ENCODE measurements at places on chromosomes 16 and 17.

DNA sequence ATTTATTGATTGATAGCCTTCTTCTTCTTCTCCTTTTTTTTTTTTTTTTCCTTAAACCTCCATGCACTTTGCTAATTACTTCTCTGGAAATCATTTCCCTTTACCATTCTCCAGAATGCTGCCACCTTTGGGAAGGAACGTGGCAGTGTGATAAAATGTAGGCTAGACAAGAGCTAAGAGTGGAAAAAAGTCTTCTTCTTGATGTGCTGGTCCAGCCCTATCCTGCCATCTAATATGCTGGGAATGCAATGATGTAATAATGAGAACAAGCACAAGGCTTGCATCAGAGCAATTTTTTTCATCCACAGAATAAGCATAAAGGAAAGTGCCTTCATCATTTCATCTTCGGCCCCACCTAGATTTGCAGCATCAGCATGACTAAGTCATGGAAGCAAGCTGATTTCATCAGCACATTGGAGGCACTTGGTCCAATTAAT, 128.7 kb upstream of the ZFHX3 start:
- no peak for DNase-seq

GRCh38 chr17:65389426-65389825, 172.0 kb downstream of the AXIN2 start:
- no peak for DNase-seq

DNA sequence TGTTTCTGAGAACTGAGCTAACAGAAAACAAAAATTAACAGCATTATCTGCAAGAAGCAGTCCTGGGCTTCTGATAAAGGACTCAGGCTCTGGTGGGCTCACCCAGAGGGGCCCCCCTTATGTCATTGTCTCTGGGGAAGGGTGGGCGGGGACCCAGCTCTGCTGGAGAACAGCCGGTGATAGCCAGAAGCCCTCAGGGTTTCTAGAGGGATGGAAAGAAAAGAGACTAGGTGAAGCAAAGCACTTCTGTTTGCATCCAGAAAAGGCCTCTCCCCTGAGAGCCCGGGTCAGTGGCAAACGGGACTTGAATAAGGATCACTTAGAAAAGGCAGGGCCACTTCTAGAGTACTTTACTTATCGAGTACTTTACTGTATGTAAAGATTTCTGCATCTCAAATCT, 7.0 kb upstream of the CDC42EP4 start:
- DNase-seq: no peak

DNA sequence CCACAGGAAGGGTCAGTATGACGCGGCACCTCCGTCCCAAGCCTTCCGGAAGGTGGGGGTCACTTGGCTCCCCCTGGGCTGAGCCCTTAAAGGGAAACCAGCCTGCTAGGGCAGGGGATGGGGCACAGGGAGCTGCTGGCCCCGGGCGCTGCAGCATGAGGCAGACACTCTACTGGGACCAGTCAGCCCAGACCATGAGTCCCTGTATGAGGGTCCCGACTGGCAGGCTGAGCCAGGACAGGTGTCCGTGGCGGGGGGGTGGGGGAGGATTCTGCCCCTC, 43.4 kb upstream of the ZC3H18 start:
- DNase-seq: peak; percentile 38

DNA sequence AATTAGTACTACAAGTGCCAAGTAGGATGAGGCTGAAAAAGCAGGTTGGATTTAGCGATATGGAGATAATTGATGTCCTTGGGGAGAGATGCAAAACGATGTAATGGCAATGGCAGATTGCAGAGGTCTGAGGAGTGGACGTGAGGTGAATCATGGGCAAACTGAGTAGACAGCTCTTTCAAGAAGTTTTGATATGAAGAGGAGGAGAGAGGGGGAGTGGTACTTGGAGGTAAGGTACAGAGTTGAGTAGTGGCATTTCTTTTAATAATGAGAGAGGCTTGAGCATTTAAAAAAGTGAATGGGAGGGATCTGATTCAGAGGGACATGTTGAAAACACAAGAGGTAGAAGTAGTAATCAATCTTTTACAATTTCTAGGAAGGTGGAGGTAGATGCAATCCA, 17.7 kb upstream of the VPS4A start:
- no peak for DNase-seq

GRCh38 chr17:72359274-72359673, 238.5 kb downstream of the SOX9 start:
- DNase-seq: no peak

DNA sequence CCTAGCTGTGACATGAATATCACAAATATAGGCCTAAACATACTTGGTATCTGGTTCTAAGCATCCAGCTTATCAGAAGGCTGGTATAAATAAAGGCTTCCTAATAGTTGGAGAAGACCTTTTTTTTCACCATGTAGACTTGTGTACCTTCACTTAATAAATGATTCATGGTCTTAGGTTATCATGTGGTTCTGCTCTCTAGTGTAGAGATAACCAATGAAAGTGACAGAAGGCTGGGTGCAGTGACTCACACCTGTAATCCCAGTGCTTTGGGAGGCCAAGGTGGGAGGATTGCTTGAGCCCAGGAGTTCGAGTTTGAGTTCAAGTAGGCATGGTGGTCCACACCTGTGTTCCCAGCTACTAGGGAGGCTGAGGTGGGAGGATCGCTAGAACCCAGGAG, 3.1 kb downstream of the DDX19A start:
- DNase-seq: no peak

- no peak for DNase-seq
These were observed 4.5 kb downstream of the CD300C start for GRCh38 chr17:74541176-74542111.

DNA sequence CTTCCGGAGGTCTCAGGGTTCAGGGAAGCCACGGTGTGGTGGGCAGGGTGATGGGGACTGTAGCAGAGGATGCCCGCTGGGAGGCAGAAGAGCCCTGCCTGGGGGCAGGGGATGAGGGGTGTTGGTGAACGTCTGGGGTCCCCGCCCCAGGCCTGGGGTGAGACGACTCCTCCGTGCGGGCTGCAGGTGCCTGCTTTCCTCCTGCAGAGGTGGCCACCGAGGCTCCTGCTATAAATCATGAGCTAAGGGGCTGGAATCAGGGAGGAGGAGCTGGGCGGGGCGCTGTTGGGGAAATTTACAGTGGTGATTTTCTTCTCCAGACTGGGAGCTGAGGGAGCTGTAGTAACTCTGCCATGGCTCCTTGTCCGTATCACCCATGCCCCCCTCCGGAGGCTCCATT, 167.0 kb downstream of the MRM1 start:
- no peak for DNase-seq

DNA sequence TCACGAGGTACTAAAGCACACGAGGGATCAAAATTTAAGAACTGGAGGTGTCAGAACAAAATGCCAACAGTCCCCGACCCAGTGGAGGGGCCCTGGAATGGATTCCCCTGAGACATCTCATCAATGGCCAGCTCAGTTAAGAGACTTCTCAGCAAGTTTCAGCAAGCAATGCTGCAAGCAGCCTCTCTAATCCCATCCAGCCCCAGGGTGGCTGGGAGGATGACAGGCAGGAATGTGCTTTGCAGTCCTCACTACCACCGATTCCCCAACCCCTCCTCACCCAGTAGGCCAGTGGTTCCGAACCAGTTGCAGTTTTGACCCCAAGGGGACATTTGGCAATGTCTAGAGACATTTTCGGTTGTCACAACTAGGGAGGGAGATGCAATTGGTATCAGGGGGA, 8.7 kb downstream of the GPRC5B start:
- no peak for DNase-seq

DNA sequence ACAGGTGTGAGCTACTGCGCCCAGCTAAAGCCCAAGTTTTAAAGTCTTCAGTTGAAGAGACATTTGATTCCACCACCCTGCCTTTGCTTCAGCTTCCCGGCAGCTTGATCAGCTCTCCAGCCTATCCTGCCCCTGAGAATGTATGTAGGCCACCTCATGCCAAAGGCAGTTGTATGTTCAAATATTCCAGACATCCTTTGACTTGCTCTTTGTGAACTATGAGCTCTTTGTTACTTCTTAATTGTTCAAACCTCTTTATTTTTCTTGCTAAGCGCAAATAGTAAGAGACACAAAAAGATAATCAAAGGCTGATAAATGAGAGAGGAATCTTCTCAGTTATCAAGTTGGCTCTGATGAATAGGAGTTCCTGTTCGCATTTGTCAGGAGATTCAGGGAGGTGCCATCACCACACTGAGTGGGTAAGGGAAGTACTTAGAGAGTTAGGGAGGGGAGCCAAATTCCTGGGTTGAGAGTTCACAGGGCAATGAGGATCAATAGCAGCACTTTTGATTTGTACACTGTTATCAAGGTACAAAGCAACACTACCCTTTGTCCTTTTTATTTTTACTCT, 32.0 kb upstream of the SUPT4H1 start:
- DNase-seq: no peak

GRCh38 chr16:46866286-46866685, 17.9 kb upstream of the GPT2 start:
- DNase-seq: no peak

DNA sequence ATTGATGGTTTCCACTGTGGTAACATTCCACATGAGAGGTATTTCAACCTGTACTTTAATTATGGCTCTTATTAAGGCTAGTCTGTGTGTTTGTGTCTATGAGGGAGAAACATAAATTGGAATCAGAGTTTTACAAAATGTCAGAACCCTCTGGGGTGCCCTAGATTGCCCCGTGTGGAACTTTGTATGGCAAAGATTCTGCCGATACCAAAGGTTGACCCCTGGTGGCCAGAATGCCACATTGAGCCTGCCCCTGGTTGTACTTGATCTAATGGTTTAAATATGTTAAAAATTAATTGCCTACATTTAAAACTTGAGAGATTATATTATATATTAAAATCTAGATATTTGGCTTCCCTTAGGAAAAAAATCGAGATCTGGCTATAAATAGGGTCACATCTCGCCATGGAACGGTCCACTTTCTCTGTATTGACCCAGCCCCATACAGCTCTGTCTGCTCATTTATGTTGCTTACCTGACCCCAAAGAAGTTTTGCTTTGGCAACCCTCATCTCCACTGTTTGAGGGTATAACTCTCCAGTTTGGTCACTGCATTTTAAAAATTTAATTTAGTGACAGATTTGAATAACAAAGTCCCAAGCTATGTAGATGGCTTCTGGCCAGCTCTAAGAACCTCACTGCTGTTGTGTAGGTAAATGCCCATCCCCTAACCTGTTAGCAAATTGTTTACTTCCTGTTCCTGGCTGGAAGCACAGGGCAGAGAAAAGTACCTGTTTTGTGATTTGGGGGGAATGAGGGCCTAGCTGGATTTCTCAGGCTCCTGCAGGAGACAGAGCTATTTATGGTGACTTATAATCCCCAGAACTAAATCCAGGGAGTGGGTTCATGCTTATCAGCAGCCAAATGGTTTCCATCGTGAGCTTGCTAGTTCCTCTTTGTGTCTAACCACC, 95.0 kb downstream of the PLCG2 start:
- DNase-seq: peak; percentile 80

DNA sequence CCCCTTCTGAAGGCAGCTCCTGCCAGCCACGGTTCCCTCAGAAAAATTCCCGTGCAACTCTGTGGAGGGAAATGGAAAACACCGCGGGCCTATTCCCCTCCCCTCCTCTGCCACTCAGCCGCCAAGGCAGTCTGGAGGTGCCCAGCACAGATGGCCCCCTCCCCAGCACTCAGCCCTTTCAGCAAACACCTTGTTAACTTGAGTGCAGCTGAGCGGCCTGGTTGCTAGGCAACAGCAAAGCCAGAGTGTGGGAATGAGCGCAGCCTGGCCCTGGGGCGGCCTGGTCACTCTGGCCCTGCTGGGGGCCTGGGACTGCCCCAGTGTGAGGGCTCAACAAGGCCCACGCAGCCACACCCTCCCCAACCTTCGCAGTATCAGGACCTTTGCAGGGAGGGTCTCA, 32.8 kb downstream of the CACNA1G start:
- DNase-seq: no peak

DNA sequence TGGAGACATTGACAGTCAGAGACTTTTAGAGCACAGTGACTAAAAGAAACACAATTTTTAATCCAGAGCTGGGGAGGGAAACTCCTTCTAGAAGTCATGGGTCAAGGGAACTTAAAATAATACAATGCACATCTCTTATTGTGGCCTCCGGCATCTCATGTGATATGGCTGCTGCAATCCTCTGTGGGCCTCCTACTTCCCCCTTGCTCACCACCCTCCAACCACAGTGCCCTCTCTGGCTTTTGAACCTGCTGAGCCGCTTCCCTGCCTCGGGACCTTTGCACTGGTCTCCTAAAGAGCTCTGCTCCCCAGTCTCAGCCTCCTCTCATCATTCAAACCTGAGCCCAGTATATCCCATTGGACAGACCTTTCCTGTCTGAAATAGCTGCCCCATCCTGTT, 47.6 kb downstream of the HS3ST2 start:
- no peak for DNase-seq

GRCh38 chr17:39183045-39183444, 14.4 kb downstream of the CACNB1 start:
- DNase-seq: no peak

- no peak for DNase-seq
These were observed 49.6 kb downstream of the MRC2 start for GRCh38 chr17:62676952-62677596.

DNA sequence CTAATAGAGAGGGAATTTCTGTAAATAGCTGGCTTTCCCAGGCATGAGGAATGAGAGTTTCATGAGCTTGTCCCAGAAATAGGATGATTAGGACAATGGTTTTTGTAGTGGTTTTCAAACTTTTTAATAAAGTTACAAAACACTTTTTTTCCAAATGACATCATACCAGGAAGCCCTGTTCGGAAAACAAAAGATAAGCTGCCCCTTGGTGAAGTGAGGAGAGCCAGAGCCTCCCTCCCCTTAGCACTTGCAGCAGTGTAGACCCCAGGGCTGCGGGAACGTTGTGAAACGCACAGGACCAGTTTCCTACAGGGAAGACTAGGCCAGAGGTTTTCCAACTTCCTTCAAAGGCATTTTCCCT, 7.6 kb downstream of the FBRS start:
- DNase-seq: no peak

- no peak for DNase-seq
These were observed 224.1 kb downstream of the GSG1L start for GRCh38 chr16:27839419-27839818.

DNA sequence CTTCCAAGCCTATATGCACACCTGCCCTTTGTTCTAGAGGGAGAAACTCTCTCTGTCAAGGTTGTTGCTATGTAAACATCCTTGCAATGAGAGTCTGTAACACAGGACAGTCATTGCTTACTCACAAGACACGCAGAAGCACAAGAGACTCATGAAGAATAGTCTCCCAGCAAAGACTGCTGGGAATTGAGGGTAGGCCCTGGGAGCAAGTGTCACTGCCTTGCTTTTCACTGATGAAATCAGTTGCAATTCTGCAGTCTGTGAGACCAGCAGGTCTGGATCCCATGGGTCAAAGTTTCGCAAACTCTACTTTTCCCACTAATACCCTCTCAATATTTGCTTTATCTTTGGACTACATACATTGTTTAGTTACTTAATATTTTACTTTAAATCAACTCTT, 177.4 kb downstream of the FTO start:
- no peak for DNase-seq

- DNase-seq: no peak
These were observed 6.8 kb downstream of the FBXO47 start for GRCh38 chr17:38960402-38960801.

GRCh38 chr16:783404-784161, 4.6 kb downstream of the RPUSD1 start:
- no peak for DNase-seq

DNA sequence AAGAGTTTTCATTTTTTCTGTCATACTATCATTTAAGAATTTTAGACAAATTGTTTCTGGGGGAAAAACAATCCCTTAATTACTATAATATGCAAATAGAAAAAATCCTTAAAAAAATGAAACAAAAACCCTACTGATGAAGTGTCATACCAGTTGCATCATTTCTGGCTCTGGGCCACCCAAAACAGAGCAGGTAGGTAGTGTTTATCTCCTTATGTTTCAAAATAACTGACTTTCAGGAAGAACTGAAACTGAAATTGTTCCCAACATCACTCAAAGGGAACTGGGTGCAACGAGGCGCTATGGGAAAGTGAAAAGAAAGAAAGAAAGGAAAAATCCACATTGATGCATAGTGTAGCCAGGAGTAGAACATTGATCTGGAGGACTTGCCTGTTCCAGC, 653.1 kb upstream of the SOX9 start:
- DNase-seq: no peak
